ENCODE measurements at places on chromosomes 2 and 18. TPM values are rescaled to one million over a fixed set of nuclear protein-coding genes. Genes with fewer than 3 reads are reported as not detected.

Gene POTEI
- not detected for total RNA-seq

Gene FTCDNL1
- 22.1 TPM for total RNA-seq

Gene C2orf15
- not detected for total RNA-seq

Gene DTNB
- 5.0 TPM for total RNA-seq

All from psoas muscle (tissue), 8 donors.